NK-92 treated with Interleukin-12 subunit alpha and Interleukin-12 subunit beta, amount 100 ng/mL, for 24 hours (cell line): ENCODE measurements at places on chromosomes 6 and 20.

DNA sequence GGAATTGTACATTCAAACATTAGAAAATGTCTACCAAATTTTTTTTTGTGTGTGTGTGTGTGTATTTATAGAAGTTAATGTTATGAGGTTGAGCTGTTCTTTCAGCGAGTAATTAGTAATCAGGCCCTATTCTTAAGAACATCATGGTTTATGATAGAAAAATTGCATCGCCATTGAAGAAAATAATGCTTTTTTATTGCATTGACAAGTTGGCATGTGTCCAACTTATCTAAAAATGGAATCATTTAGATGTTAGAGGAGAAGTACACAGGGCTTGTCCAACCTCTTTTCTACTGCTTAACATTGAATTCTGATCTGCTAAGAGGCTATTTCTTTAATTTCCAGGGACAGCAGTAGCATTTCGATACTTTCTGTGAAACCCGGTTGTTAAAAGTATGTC lies 61.6 kb upstream of the ADGRG6 start:
- DNase-seq: no peak

DNA sequence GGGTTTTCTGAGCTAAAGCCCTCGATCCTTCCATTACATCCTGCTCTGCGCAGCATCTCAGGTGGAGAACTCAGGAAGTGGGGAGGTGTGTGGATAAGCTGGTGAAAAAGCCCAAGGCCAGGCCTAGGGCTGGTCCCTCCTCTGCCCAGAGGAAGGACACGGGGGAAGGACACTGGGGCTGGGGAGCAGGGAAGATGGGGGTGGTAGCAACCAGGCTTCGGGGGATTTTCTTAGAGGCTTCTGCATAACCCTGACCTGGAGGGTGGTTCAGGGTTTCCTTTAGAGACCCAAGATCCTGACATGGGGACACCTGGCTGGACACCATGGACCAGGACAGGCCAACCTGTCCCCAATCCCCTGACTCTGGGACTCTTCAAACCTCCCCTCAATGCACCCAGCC lies 37.9 kb downstream of the SUN5 start:
- no peak for DNase-seq

- DNase-seq: no peak
Measured at GRCh38 chr20:46414608-46415007, 8.2 kb upstream of the ELMO2 start.

GRCh38 chr6:142909686-142910085 lies 35.3 kb downstream of the HIVEP2 start:
- DNase-seq: no peak

- DNase-seq: no peak
Measured at GRCh38 chr6:68364271-68364805, 270.7 kb upstream of the ADGRB3 start.

GRCh38 chr20:4102381-4102780 lies 87.0 kb upstream of the RNF24 start:
- DNase-seq: no peak

GRCh38 chr20:33670715-33671499 lies 3.3 kb downstream of the NECAB3 start:
- DNase-seq: no peak

GRCh38 chr20:52552181-52552872 lies 360.7 kb upstream of the ZFP64 start:
- DNase-seq: no peak

DNA sequence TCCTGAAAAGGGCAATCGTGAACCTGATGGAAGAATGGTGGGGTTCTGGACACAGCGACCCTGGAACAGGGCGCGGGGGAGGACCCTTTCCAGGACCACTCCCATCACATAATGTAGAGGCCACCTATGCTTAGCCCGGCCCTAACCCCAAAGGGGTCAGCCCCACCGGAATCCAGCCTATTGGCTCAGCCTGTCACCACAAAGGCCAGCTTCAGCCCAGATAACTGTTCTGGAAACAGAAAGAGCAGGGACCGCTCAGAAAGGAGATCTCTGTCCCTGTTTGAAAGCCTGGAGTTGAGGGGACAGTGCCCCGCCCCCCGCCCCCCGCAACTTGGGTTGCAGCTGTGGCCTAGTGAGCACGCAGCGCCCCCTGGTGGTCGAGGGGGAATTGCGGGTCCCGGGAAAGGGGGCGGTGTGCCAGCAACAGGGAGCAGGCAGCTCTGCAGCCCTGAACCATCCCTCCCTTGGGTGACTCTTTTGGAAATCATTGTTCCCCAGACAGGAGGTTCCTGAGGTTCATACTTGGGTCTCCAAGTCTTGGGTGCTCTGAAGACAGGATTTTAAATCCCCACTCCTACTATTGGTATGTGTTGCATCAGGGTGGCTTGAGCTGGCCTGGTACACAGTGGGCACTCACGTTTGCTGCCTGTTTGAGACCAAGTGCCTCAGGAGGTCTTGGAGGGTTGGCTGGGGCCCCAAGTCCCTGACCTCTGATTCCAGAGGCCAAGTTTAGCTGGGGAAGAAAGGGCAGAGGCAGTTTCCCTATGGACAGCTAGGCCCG lies 1.5 kb downstream of the SIGLEC1 start:
- peak; percentile 45 for DNase-seq

DNA sequence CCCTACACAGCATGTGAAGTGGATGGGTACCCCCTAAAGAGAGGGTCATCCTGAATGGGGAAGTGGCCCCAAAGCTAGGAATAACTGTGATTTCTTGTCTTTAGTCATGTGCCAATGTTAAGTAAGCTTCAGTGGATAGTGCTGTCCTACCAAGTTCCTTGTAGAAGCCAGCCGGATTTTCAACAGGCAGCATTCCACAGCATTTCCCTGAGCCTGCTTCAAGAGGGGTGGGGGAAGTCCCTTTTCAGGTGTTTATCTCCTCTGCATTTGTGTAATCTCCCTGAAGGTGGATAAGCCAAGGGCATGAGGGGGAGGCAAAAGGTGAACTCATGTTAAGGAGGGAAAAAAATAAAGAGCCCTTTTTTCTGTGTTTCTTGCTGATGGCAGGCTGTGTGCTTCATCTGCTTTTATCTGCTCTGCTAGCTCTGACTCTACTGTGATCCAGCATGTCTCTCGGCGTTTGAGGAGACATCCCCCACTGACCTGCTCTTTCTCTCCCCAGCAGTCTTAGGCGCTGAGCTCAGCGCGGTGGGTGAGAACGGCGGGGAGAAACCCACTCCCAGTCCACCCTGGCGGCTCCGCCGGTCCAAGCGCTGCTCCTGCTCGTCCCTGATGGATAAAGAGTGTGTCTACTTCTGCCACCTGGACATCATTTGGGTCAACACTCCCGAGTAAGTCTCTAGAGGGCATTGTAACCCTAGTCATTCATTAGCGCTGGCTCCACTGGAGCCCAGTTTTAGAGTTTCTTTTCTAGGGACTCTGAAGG lies 1.9 kb downstream of the EDN1 start:
- DNase-seq: no peak

DNA sequence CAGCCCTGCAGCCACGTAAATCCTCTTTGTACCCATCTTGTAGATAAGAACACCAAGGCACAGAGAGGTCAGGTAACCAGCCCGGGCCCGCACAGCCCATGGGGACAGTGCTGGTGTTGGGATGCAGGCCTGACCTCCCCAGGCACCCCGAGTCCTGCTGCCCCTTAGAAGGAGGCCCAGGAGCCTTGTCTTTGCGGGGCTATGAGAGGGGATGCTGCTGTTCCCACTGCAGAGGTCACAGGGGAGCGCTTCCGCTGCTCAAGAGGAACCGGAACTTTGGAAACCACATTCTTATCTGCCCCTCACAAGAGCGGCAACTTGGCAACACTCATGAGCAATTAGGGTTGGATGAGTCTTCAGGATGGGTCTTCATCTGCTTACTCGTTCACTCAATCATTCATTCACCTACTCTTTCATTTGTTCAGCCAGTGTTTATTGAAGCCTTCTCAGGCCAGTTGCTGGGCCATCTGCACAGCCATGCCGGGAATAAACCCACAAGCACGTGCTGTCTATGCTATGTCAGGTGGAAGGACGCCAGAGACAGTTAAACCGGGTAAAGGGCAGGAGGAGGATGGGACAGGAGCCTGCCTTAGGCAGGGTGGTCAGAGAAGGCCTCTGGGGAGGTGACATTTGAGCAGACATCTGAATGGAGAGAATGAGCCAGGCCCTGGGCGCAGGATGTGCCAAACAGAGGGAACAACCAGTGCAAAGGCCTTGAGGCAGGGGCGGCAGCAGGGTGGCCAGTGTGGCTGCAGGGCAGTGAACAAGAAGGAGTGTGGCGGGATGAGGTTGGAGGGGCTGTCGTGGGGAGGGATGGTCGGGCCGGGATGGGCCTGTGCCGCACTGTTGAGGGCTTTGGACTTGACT lies 60.8 kb downstream of the RBM38 start:
- DNase-seq: no peak

- DNase-seq: no peak
Measured at GRCh38 chr6:408599-409102, 17.1 kb downstream of the IRF4 start.

GRCh38 chr6:169086020-169086419 lies 167.6 kb downstream of the THBS2 start:
- DNase-seq: no peak

GRCh38 chr6:151524059-151524458 lies 30.2 kb downstream of the CCDC170 start:
- DNase-seq: no peak

DNA sequence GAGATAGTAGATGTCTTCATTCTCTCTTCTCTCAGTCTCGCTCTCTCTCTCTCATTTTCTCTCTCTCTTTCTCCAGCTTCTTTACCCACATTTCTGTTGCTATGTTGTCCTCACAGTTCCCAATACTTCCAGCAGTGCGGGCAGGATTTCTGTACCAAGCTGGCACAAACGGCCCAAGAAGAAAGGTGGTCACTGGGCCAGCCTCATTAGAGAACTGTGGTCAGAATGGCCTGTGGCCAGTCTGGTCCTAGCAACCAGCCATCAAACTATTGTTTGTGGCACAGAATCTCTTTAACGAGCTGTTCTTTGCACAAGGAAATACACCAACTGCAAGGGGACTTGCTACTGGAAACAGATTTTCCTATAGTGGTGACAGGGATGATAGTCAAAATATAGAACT lies 81.3 kb downstream of the SEL1L2 start:
- no peak for DNase-seq

DNA sequence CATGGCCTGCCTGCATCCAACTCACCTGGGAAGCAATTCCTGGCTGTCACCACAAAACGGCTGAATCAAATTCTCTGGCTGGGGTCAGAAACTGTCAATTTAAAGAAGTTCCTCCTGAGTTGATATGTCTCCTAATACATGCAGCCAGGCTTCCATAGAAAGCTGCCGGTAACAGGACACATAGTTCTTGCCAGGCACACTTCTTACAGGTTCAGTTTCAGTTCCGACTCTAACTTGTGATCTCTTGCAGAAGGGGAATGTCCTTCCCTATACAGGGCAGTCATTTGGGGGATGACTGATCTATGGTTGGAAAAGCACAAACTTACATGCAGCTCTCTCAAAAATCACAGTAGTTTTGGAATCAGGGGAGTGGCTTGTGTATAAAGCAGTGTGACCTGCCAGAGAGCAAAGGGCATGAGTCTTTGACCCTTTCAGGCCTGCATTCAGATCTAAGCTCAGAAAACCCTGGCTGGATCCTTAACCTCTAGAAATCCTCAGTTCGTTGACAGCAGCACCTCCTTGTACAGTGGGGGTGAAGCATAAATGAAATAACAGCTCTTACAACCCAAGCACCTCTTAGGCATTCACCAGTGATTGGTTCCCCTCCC lies 195.6 kb downstream of the SCP2D1 start:
- DNase-seq: no peak

- DNase-seq: no peak
Measured at GRCh38 chr6:157806131-157806855, 16.8 kb upstream of the SNX9 start.

DNA sequence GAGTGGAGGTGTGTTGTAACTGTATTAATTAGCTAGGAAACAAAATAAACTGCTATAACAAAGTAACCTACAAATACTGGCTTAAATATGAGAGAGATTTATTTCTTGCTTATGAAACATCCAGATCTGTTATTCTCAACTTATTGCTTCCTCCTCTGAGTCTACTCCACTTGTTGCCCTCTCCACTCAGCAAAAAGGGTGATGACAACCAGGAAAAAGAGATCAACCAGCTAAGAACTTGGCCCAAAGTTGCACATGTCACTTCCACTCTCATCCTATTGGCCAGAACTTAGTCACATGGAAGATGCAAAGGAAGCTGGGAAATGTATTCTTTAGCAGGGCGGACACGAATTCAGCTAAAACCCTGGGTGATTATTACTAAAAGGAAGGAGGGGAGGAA lies 5.2 kb upstream of the TP53RK start:
- no peak for DNase-seq

DNA sequence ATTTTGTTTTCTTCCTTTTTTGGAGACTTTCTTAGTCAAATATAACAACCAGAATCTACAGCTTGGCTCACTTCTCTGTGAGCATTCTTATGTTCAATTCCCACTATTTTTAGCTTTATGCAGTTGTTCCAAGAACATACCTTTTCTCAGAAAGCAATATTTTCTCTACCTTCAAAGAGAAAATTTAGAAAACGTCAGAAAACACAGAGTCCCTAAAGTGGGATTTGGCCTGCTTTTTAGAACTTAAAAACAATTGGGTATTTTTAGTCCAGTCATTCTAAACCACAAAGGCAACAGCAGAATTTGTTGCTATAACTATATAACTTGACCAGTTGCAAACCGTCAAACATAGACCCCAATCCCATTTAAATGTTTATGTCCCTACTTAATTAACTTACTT lies 133.1 kb downstream of the MOXD1 start:
- DNase-seq: no peak

DNA sequence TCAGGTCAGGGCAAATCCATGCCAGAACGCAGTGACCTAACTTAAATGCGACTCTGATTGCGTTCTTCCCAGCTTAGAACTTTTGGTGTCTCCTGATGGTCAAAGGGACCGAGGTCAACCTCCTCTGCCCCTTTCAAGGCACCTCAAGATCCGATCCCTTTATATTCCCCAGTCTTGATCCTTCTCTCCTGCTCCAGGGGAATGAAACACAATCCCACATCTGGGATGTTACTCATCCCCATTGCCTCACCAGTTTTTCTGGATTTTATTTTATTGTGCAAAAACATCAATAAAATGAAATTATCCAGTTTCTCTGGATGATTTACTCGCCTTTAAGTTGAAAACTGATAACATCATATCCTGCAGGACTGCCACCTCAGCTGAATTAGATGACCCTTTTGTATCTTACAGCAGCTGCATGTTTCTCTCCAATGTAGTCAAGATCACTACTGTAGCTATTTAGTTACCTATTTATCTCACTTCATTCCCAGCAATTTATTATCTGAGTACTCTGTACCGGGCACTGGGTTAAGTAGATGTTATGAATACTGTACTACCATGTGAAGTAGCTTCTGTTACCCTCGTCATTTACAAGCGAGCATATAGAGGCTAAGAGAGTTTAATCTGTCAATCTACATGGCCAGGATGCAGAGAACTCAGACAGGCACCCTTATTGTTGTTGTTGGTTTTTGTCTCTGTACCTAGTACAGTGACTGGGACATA lies 44.0 kb downstream of the IRAK1BP1 start:
- DNase-seq: no peak

DNA sequence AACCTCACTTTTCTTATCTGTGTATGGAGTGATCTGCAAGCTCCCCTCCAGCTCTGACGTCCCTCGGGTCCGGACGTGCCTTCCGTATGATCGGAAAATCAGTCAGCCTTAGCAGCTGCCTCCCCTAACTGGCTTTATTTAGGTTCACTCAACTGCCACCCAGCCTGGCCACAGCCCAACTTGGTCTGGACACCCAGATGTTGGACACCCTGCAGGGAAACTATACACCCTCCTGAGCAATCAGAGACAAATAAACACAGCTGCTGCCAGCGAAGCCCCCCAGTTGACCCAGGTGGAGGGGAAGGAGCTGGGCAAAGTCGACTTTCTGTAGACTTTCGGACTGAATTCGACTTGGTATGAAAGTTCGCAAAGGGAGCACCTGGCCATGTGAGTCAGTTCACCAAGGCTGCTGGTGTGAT lies 28.9 kb downstream of the TBC1D7 start:
- no peak for DNase-seq

- no peak for DNase-seq
Measured at GRCh38 chr6:105474234-105474633, 71.4 kb upstream of the PREP start.
